Cardiac ventricle fibroblast (primary cell): ENCODE measurements at places on chromosomes 11 and 22. TPM values are rescaled to one million over a fixed set of nuclear protein-coding genes. Genes with fewer than 3 reads are reported as not detected.

Gene OR2AG2
- total RNA-seq: not detected in 2 replicates

Gene NTM
- total RNA-seq: 1.1 and 3.9 TPM in 2 replicates

Gene WNT11
- 1.4 and 1.7 TPM in 2 replicates for total RNA-seq

Gene TRPM5
- total RNA-seq: not detected in 2 replicates

Gene CASP5
- not detected in 2 replicates for total RNA-seq

Gene THRSP
- 0.78 TPM in 1 of 2 replicates, not detected in the other for total RNA-seq

Gene OR52A1
- total RNA-seq: not detected in 2 replicates

Gene VSIG2
- not detected in 2 replicates for total RNA-seq

Gene MYO7A
- total RNA-seq: 0.24 and 0.56 TPM in 2 replicates

Gene CREB3L1
- total RNA-seq: 45.9 and 50.5 TPM in 2 replicates

Gene NXPE1
- total RNA-seq: not detected in 2 replicates

Gene LIF
- 0.19 and 0.54 TPM in 2 replicates for total RNA-seq

Gene CD3G
- not detected in 2 replicates for total RNA-seq

Gene EFCAB6
- total RNA-seq: 2.1 and 2.8 TPM in 2 replicates

Gene EFEMP2
- 164 and 229 TPM in 2 replicates for total RNA-seq

Gene SHISA8
- not detected in 2 replicates for total RNA-seq

Gene SRSF8
- 14.7 and 23.9 TPM in 2 replicates for total RNA-seq

Gene LRRC74B
- not detected in 2 replicates for total RNA-seq

Gene POTEH
- not detected in 2 replicates for total RNA-seq

Gene TRIM29
- not detected in 2 replicates for total RNA-seq

Gene APIP
- 15.4 and 15.5 TPM in 2 replicates for total RNA-seq

Gene RTN4RL2
- 1.4 and 2.7 TPM in 2 replicates for total RNA-seq

Gene MS4A2
- total RNA-seq: not detected in 2 replicates

Gene SCO2
- total RNA-seq: 1.5 and 4.2 TPM in 2 replicates

Gene RFPL1
- not detected in 2 replicates for total RNA-seq

Gene PGR
- total RNA-seq: 0.54 and 2.6 TPM in 2 replicates

Gene RFPL2
- not detected in 2 replicates for total RNA-seq

Gene CBX6
- total RNA-seq: 71.0 and 75.3 TPM in 2 replicates

Gene FOLR2
- not detected in 2 replicates for total RNA-seq

Gene FAM168A
- 25.0 and 29.2 TPM in 2 replicates for total RNA-seq

Gene IL18
- total RNA-seq: 0.24 and 0.37 TPM in 2 replicates

Gene RAC2
- total RNA-seq: 54.1 and 55.0 TPM in 2 replicates

Gene TRIM48
- total RNA-seq: not detected in 2 replicates

Gene FAM76B
- total RNA-seq: 8.0 and 9.0 TPM in 2 replicates

Gene TEAD1
- 48.6 and 55.7 TPM in 2 replicates for total RNA-seq

Gene ZNF280B
- total RNA-seq: 0.24 and 0.37 TPM in 2 replicates
